ENCODE measurements at places on chromosomes 3 and 15. TPM values are rescaled to one million over a fixed set of nuclear protein-coding genes. Genes with fewer than 3 reads are reported as not detected.

LMOD3 gene
- not detected for total RNA-seq

CDCP1 gene
- total RNA-seq: 0.31 TPM

STAC gene
- total RNA-seq: not detected

ATXN7 gene
- 205 TPM for total RNA-seq

CPEB1 gene
- total RNA-seq: 0.32 TPM

PIGZ gene
- total RNA-seq: 1.5 TPM

PPARG gene
- total RNA-seq: 1.2 TPM

SPSB4 gene
- total RNA-seq: not detected

LTK gene
- total RNA-seq: 58.2 TPM

TRIM71 gene
- total RNA-seq: 0.03 TPM

KIF7 gene
- total RNA-seq: 0.10 TPM

GRK7 gene
- total RNA-seq: 0.20 TPM

EXOSC7 gene
- 36.9 TPM for total RNA-seq

ASB14 gene
- not detected for total RNA-seq

IL17RB gene
- 0.44 TPM for total RNA-seq

CFAP44 gene
- total RNA-seq: 7.5 TPM

FBXW12 gene
- not detected for total RNA-seq

LPP gene
- total RNA-seq: 81.0 TPM

KBTBD8 gene
- total RNA-seq: 12.0 TPM

SI gene
- not detected for total RNA-seq

GCSAM gene
- 21.2 TPM for total RNA-seq

PSMD6 gene
- 97.3 TPM for total RNA-seq

CFAP161 gene
- total RNA-seq: 4.1 TPM

CTXND1 gene
- not detected for total RNA-seq

SPTSSB gene
- total RNA-seq: 0.32 TPM

CCDC13 gene
- 0.94 TPM for total RNA-seq

CCDC80 gene
- not detected for total RNA-seq

GRM7 gene
- total RNA-seq: not detected

TRPM1 gene
- not detected for total RNA-seq

EPHA6 gene
- total RNA-seq: not detected

MYO5A gene
- 50.6 TPM for total RNA-seq

CFAP100 gene
- total RNA-seq: not detected

CXCR6 gene
- total RNA-seq: 2.0 TPM

GP9 gene
- total RNA-seq: 68.5 TPM

ZNF80 gene
- 0.97 TPM for total RNA-seq

SELENOK gene
- 121 TPM for total RNA-seq

PLA2G4F gene
- total RNA-seq: not detected

HYAL1 gene
- 0.44 TPM for total RNA-seq

ARPC4 gene
- 155 TPM for total RNA-seq

MESP1 gene
- not detected for total RNA-seq

Measured in T-helper 17 cell (primary cell).